ENCODE measurements at places on chromosomes 6 and 20.
A peak's percentile ranks its signal among the peaks of the same experiment; 100 is the strongest.

GRCh38 chr20:40335437-40335836, 353.6 kb downstream of the MAFB start:
- no peak for DNase-seq

DNA sequence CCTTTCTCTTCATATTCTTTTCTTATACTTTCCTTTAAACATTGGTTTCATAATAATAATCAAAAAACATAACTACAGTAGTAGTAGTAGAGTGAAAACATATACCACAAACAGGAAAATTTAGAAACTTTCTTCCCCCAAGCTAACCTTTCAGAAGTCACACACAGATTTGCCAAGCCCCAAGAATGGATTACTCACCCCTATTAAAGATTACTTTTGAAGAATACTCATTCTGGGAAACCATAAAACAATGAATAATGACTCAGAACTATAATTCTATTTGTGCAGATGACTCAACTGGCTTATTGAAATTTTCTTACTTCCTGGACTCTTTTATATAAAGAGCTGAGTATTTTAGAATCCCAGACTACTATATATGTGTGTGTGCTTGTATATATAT, 119.4 kb upstream of the GJE1 start:
- DNase-seq: peak; percentile 4

DNA sequence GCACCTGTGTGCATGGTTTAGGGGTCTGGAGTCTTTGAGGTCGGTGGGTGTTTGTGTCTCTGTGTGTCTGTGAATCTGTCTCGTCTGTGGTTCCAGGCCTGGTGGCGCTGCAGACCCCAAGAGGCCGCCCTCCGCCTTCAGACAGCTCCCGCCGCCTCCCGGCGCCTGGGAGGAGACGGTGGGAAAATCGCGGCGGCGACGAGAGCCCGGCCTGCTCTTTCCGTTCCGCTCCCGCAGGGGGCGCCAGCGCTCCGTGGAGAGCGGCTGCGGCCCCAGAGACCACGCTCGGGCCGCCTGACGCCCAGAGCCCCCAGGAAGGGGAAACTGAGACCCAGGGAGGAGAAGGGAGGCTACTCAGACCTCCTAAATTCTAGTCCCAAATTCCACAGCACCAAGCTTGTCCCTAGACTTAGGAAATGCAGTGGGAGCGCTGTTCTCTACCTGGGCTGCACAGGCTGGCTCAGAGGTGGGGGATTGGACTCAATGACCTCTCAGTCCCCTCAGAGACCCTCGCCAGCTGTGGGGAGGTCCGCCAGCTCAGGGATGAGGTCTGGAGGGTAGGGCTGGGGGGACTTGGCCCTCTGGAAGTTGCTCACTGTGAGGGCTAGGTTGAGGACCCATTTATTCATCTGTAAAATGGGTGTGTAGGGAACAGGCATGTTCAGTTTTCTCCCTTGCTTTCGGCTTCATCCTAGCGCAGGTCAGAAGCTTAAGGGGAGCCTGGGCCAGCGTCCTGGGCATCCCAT, 36.9 kb upstream of the BLCAP start:
- DNase-seq: peak; percentile 39

GRCh38 chr6:73339340-73339739, 14.7 kb downstream of the DPPA5 start:
- no peak for DNase-seq

- DNase-seq: peak; percentile 56
Measured at GRCh38 chr6:134123666-134124208, 71.3 kb upstream of the SLC2A12 start.

DNA sequence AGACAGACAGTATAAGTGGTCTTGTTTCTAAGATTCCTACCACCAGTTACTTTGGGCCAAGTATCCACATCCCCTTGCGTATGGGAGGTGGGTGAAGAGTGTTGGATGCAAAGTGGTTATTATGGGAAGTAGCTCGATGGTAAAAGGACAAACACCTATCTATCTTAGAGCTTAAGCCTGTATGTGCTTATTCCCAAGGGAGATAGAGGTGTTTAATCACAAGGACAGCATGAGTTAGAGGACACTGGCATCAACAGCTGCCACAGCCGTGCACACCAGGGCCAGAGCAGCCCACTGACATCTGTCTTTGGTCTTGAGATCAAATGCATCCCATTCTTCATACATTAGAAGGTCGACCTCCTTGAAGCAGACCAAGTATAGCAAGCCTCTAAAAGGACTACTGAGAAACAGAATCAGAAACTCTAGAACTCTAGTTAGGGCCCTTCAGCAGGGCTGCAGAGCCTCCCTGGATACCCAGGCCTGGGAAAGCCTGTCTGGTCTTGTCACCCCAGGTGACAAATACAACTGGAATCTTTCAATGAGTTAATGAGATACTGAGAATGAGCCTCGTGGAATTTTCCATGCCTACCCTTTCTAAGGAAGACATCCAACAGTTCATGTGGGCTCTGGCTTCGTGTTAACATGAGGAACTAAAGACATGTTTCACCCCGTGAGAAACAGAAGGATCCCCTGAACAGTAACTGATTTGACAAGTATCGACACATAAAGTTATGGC, 28.7 kb downstream of the TXNDC5 start:
- DNase-seq: no peak
